KG1 (cell line): ENCODE measurements at places on chromosomes 7 and 10.

DNA sequence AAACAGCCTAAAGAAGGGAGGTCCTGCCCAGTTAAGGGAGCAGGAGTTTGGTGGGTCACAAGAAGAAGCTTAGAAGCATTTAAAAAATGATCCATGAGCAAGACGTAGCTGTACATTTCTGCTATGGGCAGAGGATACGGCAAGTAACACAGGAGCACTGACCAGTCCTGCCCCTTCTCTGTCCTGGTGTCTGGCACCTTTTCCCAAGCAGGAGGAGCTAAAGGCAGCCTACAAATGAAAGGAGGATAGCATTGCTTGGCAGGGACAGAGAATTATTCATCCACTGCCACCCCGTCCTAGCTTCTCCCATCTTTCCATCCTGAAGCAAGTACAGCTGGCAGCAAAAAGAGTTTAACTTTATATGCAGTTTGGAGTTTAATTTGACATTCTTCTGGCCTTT, 1077.6 kb downstream of the TYW1 start:
- DNase-seq = no peak

DNA sequence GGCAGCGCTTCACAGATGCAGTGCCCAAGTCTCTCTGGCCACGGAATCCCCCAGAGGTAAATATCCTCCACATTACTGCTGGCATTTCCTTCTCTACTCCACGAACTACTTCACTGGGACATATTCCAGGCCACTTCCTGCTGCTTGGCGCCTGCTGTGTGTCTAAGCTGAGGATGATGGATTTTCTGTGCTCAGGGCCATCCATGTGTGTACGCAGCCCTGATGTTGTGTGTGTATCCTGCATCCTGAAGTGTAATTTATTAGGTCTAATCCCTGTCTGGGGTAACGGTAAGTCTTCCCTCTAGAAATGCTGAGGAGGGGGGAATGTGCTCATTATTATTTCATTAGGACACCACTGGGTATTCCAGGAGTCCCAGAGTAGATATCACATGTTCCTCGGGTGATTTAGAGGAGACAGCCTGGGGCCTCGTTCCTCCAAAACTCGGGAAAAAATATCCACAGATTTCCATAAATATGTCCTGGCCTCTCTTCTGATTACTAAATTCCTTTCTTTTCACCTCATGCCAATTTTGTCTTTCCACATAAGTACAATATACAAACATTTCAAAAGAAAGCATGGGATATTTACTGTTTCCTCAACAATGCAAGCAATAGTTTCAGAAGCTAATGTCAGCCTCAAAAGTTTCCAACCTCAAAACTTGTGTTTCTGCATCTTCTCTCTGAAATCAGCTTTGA, 25.5 kb upstream of the HABP2 start:
- DNase-seq = no peak

DNA sequence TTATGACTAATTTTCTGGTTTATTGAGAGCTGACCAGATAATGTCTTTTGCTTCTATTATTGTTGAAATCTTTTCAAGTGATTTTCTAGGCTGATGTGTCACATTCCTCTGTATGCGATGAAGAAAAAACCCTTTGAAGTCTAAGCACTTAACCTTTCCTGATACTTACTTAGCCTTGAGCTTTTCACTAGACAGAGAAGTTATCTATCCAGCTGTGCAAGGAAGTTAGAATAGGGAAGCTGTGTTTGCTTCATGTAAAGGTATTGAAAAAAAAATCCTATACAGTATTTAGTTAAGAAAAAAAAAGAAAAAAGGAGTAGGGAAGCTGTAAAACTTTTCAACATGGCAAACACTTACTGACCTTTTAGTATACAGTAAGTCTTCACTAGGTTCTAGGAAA, 117.6 kb upstream of the DNAJB12 start:
- no peak for DNase-seq

DNA sequence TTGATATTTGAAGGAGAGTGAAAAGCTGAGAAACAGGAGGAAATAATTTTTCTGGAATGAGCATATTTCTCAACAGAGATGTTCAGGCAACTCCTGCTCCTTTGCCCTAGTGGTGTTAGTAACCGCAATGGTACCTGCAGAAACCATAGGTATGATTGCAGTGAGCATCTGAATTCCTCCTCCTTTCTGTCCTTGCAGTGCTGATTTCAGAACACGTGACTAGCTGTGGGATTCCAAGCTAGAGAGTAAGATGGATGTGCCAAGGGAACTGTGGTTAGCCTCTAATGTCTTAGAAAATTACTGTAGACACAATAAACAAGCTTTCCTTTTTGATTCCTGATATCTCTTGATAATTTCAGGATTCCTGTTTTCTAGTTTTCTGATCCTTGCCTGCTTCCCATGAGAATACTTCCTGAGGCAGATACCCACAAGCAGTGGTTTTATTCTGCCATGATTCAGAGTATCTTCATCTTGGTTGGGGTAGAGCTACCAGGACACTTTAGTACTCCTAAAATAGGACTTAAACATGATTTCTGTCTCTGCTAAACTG, 27.5 kb downstream of the LRGUK start:
- DNase-seq = no peak

GRCh38 chr10:1602037-1602484, 135.3 kb downstream of the ADARB2 start:
- no peak for DNase-seq

- DNase-seq = no peak
These were observed 30.7 kb downstream of the ELFN1 start for GRCh38 chr7:1700536-1701333.

- DNase-seq = no peak
These were observed 85.5 kb upstream of the DKK1 start for GRCh38 chr10:52228556-52228955.

DNA sequence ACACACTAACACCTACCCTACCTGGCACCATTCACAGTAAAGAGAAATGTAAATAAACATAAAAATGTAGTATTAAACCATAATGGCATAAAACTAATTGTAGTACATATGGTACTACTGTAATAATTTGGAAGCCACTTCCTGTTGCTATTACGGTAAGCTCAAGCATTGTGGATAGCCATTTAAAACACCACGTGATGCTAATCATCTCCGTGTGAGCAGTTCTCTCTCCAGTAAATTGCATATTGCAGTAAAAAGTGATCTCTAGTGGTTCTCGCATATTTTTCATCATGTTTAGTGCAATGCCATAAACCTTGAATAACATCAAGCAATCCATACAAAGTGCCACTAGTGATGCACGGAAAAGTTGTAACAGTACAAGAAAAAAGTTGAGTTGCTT, 75.4 kb downstream of the CFTR start:
- DNase-seq = no peak

DNA sequence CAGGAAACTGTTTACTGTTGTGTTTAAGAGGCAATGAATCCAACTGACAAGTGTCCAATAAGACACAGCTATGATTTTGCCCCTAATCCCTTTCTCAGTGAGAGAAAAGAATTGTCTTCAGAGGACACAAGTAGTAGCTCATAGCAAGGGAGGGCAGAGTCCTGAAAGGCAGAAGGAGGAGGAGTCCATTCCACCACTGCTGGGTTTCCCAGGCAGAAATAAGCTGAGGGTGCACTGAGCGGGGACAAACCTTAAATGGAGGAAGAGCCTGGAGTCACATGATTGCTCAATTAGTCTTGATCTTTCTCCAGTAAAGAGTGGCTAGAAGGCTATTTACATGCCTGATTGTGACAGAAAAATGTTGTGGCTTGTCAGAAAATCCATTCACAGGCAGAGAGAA, 573.8 kb downstream of the POM121L12 start:
- no peak for DNase-seq

DNA sequence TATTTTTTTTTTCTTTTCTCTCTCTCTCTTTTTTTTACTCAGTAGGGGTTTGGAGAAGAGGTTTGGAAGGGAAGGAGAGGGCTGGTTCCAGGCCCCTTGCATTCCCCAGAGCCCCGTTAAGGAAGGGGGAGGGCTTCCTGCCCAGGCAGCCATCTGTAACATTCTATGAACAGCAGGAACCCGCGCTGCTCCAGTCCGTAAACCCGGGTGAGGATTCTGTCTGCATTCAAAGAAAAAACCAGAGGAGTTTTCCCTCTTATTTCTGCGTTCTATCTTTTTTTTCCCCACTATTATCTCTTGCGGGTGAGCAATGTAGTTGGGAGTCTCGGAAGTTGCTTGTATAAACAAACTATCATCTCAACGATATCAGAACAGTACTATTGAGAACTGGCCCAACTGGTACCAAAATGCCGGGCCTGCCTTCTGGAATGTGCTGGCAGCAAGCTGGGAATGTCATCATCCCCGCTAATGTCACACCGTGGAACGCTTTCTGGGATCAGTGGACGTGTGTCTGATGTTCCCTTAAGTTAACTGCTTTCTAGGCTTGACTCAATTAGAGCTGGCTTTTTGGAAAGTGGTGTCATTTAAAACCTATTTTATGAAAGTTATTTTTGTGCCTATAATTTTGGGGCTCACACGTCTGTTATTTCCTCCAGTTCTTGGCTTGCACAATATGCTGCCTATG, 153.1 kb upstream of the MEOX2 start:
- DNase-seq = no peak

DNA sequence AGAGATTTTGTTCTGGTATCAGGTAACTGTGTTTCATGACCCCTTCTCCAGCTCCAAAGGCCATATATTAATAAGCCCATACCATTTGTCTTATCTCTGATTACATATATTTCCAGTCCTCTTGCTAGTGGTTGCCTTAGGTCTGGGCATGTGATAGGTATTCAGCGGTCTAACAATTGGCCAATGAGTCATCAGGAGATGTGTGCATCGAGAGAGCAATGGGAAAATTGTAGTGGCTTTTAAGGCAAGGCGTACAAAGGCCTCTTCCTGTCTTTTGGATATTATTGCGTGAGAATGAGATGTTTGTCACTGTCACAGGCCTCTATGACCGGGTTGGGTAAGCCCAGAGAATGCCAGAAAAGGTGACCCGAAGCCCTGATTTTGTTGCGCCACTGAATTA, 38.6 kb upstream of the SFRP5 start:
- DNase-seq = no peak

DNA sequence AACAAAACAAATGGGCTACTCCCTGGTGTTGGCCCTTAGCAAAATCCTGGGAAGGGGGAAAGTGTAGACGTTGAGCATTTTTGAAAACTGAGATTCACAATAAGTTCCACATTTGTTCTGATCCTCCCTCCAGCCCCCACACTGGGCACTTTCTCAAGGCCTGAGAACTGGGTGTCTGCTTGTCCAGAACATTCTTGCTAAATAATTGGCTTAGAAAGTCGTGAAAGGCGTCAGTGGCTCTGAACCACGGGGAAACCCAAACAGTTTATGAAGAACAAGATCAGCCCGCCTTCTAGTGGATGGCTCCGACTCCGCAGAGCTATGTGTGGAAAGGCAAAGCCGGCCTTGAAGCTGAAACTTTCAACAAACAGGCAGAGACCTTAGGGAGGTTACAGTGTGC, 370.1 kb downstream of the PRPF18 start:
- DNase-seq = no peak

DNA sequence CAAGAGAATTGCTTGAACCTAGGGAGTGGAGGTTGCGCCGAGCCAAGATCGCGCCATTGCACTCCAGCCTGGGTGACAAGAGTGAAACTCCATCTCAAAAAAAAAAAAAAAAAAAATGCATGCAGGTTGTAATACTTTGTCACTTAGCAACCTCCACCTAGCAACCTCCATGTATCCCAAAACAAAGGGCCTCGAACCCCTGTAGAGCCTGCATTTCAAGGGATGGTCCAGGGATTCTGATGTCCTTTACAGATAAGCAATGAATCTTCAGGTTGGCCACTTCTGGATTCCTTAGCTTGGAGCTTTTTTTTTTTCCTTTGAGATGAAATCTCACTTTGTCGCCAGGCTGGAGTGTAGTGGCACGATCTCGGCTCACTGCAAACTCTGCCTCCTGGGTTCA, 1211.0 kb downstream of the TYW1 start:
- no peak for DNase-seq

- DNase-seq = no peak
These were observed 563.6 kb downstream of the SUGCT start for GRCh38 chr7:40698214-40698920.

DNA sequence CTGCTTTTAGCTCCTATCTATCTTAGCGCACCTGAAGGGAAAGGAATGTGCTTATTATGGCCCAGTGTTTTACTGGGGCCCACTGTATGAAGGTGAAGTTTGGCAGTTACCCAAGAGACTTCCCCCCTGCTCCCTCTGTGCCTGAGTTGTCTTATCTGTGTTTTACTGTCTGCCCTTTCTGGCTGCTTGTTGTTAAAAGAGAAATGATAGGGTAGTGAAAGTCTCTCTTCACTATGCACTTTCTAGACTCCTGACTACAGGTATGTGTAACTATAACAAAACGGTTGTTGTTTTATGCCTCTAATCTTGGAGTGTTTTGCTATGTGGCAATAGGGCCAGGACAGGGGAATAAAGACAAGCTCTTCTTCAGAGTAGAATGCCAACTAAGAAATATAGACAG, 326.9 kb downstream of the KIF20B start:
- no peak for DNase-seq

DNA sequence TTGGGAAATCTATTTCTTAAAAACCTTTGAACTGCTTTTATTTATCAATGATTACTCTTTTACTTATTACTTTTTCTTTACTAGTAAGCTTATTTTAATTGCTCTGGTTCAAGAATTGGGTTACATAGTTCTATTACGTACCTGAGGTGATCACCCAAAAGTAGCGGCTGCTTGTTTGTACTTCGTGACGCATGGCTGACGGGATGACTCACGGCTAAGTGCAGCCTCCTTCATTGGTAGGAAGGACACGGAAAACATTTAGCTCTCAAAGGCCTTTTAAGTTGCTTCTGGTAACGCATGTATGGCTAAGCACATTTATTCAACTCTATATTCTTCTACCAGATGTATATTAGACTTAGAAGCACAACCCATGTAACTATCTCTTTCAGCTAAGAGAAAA, 285.8 kb upstream of the SP4 start:
- no peak for DNase-seq

DNA sequence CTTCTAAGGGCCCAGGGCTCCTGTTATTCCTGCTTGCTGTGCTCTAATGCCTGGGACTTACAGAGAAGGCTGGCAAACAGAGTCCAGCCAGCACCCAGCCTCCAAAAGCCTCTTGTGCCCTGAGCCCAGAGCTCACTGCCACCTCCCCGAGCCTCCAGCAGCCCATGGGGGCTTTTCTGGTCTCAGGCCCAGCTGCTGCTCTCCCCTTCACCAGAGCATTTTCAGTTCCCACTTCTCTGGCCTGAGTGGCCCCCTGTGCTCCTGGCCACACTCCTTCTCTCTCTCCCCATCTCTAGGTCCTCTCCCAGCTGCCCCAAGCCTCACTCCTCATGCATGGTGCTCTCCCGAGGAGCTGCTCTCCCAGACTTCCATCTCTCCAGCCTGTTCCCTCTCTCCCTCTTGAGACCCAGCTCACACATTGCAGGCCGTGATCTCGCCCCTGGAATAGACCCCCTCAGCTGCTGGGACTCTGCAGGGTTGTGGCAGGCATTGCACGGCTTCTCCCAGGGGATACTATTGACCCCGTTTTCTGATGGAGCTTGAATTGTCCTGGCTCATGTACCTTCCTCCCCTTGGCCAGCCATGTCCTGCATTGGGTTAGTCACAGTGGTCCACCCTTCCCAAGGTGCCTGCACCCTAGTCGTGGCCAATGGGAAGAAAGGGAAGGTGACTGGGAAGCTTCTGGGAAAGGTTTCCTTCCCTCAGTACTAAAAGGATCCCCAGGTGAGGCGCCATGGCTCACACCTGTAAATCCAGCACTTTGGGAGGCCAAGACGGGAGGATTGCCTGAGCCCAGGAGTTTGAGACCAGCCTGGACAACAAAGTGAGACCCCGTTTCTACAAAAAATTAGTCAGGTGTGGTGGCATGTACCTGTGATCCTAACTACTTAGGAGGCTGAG, 9.0 kb upstream of the RASSF4 start:
- DNase-seq = no peak
